NCI-H1694 treated with DMSO at 0.1 percent for 48 hours (cell line): ENCODE measurements at places on chromosomes 1 and 21.

GRCh38 chr1:91121366-91121765, 99.5 kb upstream of the ZNF644 start:
- no peak for DNase-seq

- DNase-seq, result no peak
Observed at GRCh38 chr1:89274411-89274857, 1.8 kb upstream of the GBP5 start.

DNA sequence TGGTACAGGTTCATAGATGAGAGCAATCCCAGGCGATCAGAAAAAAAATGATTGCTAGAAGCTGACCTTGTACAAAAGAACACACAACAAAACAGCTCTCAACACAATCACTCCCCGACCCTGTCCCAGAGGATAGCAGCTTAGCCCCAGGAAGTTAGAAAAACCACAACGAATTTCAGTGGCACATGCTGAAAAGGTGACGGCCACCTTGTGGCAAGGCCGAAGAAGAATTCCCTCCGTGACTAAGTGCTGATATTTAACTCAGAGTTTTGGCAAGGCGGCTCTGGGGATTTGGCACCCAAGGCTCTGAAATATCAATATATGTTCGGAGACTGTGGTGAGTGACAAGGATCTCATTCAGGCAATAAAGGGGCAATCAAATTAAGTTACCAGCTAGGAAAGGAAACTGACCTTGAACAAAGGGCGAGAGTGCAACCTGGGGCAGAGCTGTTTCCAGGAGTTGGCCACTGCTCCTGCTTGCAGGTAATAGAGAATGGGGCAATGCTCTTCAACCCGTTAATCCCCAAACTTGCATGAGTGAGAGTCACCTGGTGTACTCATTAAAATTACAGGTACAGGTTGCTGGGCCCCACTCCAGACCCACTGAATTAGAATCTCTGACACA, 96.2 kb downstream of the BEND5 start:
- no peak for DNase-seq

GRCh38 chr1:214862421-214862820, 220.1 kb upstream of the KCNK2 start:
- no peak for DNase-seq

DNA sequence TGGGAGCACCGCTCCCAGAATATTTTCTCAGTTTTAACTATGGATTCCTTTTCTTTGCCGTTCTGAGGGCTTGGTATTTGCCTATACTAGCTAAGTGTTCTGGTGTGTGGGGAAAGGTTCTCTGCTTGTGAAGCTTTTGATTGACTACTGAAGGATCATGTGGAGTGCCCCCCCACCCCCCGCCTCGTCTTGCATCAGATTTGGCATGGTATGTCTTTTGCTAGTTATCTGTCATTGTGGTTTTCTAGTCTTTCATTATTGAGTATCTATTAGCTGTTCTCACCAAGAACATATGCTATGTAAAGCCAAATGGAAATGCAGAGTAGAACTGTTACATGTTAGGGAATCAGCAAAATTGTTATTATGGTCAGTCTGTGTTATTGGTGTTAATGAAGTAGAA, 58.3 kb downstream of the MACF1 start:
- DNase-seq, result no peak

DNA sequence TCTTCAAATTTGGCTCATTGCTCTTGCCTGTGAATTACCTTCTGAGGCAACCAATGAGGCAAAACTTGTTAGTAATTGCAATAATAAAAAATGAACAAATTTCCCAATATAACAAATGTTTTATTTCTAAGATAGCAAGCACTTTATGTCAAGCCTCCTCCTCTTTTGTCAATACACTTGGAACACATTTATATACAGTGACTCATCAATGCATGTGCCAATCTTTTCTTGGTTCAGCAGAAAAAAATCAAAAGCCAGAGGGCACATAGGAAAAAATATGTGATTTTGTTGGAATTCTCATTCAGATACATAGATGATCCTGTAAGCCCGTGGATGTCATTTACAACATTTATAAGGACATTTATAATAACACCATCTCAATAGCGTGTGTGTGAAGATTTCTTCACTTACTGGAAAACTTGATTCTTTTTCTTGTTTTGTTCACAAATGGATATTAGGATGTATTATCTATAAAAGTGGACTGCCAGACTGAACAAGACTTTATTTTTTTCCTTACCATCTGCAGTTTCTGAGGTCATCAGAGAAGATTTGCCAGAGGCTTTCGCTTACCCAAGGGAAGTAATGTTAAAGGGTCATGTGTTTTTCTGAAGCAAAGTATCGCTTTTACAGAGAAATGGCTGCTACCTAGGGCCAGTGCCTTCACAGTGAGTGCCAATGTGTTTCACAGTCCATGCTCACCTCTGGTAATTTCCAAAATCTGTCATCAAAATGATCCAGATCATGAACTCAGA, 645.7 kb upstream of the PTBP2 start:
- DNase-seq, result no peak

- DNase-seq, result no peak
Observed at GRCh38 chr1:21685946-21686678, 17.0 kb upstream of the RAP1GAP start.

- no peak for DNase-seq
Observed at GRCh38 chr1:230076121-230076520, 9.1 kb downstream of the GALNT2 start.

DNA sequence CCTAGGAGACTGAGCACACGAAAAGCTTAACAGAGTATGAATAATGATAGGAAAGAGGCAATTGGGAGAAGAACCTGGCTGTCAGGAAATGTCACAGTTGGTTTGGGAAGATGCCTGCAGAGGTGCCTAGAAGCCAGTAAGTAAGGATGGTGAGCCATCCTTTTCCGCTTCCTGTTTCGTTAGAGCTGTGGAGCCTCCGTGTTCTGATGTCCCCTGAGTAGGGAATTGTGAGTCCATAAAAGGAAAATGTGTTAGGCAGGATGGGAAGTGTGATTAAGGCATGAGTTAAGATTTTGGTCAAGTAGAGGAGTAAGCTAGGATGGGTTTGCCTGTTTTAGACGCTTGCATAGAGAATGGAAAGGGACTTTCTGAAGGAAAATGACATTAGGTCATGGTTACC, 9.0 kb downstream of the CLIC4 start:
- DNase-seq, result no peak

DNA sequence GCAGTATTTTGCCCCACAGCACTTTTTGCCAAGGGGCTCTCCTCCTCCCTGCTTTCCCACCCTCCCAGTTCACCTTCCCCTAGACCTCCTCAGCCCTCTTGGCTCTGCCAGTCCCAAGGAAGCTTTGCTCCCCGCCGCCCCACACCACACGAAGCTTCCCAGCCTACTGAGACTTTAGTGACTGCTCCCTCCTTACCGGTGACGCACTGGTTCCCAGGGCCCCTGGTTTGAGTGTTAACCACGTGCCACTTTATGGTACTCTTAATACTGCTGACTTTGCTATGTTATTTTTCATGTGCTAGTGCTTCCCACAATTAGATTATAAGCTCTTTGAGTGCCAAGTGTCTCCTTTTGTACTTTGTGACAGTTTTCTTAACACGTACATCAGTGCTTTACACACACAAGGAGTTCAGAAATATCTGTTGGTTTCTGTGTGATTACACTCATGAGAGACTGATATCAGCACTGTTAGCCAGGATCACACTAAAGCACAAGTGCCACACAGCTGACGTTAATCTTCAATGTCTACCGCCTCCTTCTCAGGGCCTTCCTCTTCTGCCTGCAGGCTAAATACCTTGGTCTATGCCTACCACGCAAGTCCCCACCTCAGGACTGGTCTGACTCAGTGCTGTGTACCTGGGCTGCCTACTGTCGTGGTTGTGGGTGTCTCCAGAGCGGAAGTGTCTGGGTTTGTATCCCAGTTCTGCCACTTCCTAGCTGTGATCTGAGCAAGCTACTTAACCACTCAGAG, 61.0 kb downstream of the DNTTIP2 start:
- no peak for DNase-seq
